ENCODE measurements at places on chromosomes 3 and 15.

- peak; percentile 79 for DNase-seq
These were observed 47.6 kb upstream of the POMGNT2 start for GRCh38 chr3:43153216-43154083.

GRCh38 chr3:172256101-172256734 lies 192.0 kb downstream of the GHSR start:
- DNase-seq: no peak

DNA sequence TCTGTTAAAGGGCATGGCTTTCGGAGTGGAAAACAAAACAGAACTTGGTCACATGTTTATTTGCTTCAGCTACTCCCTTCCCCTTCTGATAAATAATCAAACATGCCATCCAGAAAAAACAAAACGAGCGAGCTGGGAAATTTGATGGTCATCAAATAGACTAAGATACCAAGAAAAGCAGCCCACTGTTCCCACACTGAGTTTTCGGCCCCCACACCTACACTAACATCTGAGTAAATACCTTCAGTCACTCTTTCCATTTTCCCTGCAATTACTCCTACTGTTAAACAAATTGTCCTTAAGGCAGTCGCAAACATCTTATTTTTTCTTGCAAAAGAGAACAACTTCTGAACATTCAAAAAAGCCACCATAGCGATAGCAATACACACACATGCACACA lies 454.6 kb downstream of the FOXP1 start:
- no peak for DNase-seq

GRCh38 chr15:49741712-49742111 lies 120.9 kb downstream of the DTWD1 start:
- peak; percentile 22 for DNase-seq

DNA sequence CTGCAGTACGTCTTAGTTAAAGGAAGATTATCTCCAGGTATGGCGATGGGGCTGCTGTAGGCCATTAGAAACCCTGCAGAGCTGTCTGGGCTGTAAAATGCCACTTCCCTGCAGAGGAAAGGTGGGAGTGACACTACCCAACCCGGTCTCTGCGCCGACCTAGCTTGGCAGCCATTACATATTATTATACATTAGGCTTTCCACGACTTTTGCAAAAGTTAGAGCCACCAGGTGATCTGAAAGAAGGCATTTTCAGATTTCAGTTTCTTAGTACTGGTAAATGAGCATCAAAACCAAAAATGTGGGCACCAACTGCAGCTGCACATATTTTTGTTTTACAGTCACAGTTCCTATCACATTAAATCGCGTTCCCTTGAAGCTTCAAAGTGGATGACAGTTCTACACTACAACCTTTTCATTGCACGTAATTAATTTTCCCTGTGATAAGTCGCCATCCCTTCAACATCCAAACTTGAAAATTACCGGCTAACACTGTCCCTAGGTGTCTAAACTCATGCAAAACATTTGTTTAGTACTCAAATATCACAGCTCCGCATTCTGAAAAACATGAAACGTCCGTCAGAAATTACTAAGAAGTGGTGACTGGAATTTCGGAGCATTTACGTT lies 81.4 kb upstream of the CHD2 start:
- DNase-seq: no peak

DNA sequence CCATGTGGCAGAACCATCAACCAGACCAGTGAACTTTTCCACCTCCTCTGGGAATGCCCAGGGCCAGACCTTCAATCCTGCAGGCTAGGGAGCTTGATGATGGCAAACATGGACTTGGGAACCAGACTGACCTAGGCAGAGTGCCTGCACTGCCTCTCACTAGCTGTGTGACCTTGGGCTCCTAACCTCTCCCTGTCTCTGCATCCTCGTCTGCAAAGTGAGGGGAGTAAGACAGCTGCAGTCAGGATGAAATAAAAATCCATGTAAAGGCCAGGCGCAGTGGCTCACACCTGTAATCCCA lies 17.5 kb upstream of the LOXL1 start:
- DNase-seq: no peak

DNA sequence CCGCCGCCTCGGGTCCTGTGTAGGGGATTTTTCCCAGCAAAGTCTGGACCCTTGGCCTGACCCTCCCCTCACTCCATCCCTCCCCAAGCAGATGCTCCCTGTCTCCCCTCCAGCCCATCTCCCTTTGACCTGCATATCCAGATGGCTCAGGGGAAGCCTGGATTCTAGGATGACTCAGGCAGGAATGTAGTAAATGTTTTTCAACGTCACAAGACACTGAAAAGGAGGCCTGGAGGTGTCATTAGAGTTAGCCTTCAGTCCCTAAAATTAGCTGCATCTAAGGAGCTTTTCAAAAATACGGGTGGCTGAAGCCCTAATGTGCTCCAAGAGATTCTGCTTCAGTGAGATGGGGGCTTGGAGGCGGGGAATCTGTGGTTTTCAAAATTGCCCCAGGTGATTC lies 7.2 kb downstream of the ACAN start:
- no peak for DNase-seq

DNA sequence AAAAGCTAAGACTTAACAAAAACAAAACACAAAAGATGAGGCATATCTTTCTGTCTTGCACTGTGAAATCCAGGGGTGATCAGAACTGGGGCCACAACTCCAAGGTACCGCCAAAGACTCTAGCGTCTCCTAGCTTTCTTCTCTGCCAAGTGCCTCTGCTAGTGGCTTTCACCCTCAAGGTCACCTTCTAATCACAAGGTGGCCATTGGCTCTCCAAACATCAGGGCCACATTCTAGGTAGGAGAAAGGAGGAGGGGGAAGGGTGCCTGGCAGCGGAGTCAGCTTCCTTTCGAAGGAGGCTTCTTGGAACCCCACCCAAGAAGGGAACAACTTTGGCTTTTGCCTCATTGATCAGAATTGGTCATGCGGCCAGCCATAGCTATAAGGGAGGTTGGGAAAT lies 168.8 kb upstream of the SMAD3 start:
- DNase-seq: no peak

DNA sequence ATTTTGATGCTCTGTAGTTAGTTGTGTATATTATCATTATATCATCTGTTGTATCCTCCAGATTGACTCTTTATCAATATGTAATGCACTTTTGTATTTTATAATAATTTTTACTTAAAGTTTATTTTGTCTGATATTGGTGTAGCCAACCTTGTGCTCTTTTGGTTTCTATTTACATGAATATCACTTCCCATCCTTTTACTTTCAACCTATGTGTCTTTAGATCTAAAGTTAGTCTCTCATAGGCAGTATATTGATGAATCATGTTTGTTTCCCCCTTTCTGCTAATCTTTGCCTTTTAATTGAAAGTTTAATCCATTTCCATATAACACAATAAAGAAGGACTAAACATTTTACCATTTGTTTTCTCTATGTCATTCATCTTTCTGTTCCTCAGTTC lies 28.1 kb upstream of the CD200R1L start:
- no peak for DNase-seq

GRCh38 chr15:71597126-71597525 lies 213.2 kb upstream of the NR2E3 start:
- no peak for DNase-seq

GRCh38 chr3:118974356-118975097 lies 60.1 kb downstream of the IGSF11 start:
- no peak for DNase-seq

GRCh38 chr3:132444383-132444782 lies 27.1 kb downstream of the DNAJC13 start:
- no peak for DNase-seq

DNA sequence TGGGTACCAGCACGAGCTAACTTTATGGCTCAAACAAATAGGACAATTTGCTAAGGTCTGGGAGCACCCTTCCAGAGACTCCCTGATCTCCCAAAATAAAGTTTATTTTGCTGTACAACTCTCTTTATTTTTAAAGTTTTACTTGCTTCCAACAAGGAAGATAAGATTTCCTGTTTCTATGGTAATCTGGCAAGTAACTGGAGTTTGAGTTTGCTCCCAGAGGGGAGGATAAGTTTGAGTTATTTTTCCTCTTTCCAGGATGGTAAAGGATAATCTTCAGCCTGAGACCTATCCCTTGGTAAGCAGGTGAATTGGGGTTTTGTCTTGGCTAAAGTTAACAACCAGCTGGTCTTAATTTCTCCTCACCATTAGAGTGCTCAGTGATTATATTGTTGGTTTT lies 1019.4 kb upstream of the ALCAM start:
- peak; percentile 12 for DNase-seq

DNA sequence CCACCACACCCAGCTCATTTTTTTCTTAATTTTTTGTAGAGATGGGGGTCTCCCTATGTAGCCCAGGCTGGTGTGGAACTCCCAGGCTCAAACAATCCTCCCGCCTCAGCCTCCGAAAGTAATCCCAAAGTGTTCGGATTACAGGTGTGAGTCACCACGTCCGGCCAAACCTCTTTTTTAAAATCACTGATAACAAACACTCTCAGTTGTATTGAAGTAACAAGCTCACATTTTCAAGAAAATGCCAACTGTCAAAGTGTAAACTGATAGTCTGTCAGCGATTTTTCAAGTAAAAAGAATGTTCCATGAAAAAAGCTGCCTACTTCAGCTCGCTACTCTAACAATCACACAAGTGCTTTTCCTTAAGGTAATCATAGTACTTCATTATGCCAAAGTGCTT lies 33.4 kb downstream of the UBXN7 start:
- no peak for DNase-seq

GRCh38 chr3:123953735-123954134 lies 7.3 kb downstream of the CCDC14 start:
- DNase-seq: no peak

- peak; percentile 30 for DNase-seq
These were observed 639 bp downstream of the NIPA1 start for GRCh38 chr15:22786868-22787698.

GRCh38 chr3:157632075-157632474 lies 128.9 kb upstream of the VEPH1 start:
- no peak for DNase-seq

GRCh38 chr15:49855917-49856637 lies 235.2 kb downstream of the DTWD1 start:
- no peak for DNase-seq

DNA sequence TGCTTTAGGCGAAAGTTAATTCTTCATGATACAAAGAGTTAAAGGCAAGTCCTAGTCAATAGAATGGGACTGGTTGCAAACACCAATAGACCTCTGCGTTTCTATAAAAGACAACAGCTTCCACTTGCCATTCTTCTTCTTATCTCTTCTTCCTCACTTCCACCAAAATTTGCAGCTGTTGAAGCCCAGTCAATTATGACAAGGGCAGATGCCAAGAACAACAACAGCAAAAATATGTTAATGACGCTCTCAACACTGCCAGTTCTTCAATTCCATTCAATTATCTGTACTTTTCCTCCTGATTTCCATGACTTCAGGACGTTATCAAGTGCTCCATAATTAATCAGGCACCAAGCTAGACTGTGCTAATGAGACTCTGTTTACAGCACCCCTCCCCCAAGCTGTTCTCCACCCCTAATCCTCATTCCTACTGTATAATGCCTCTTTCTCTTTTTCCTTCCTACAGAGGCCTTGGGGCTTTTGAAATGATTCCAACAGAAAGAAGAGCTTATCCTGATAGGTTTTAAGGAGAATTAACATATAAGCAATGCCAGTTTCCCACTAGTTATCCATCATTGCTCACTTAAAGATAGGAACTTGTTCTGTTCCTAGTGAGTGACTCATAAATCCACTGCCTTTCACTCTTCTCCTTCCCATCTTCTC lies 1160.5 kb downstream of the IGSF11 start:
- no peak for DNase-seq

- no peak for DNase-seq
These were observed 14.1 kb downstream of the WDR53 start for GRCh38 chr3:196554205-196554604.

GRCh38 chr15:71752604-71753289 lies 57.6 kb upstream of the NR2E3 start:
- no peak for DNase-seq

GRCh38 chr3:152438181-152438580 lies 169.5 kb downstream of the MBNL1 start:
- DNase-seq: no peak

DNA sequence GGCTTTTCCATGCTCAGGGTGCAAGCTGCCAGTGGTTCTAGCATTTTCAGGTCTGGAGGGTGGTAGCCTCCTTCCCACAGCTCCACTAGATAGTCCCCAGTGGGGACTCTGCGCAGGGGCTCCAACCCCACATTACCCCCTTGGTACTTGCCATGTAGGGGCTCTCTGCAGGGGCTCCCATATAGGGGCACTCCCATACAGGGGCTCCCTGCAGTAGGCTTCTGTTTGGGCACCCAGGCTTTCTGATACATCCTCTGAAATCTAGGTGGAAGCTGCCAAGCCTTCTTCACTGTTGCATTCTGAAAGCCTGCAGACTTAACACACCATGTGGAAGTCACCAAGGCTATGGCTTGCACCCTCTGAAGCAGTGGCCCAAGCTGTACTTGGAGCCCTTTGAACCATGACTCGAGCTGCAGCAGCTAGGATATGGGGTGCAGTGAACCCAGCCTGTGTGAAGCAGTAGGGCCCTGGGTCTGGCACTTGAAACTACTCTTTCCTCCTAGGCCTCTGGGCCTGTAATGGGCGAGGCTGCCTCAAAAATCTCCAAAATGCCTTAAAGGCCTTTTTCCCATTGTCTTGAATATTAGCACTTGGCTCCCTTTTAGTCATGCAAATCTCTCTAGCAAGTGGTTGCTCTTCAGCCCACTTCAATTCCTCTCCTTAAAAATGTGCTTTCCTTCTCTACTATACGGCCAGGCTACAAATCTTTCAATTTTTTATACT lies 96.4 kb downstream of the TPRA1 start:
- no peak for DNase-seq

- no peak for DNase-seq
These were observed 630.9 kb upstream of the TBL1XR1 start for GRCh38 chr3:177828208-177828565.

GRCh38 chr15:22263738-22264137 lies 183.4 kb downstream of the OR4M2 start:
- no peak for DNase-seq

GRCh38 chr3:147389717-147390116 lies 16.6 kb downstream of the ZIC4 start:
- no peak for DNase-seq

GRCh38 chr3:16477056-16477455 lies 36.4 kb downstream of the RFTN1 start:
- DNase-seq: no peak

- peak; percentile 16 for DNase-seq
These were observed 476.9 kb downstream of the ZNF385D start for GRCh38 chr3:21274079-21274571.

- DNase-seq: no peak
These were observed 42.2 kb downstream of the SYN2 start for GRCh38 chr3:12046406-12046805.

DNA sequence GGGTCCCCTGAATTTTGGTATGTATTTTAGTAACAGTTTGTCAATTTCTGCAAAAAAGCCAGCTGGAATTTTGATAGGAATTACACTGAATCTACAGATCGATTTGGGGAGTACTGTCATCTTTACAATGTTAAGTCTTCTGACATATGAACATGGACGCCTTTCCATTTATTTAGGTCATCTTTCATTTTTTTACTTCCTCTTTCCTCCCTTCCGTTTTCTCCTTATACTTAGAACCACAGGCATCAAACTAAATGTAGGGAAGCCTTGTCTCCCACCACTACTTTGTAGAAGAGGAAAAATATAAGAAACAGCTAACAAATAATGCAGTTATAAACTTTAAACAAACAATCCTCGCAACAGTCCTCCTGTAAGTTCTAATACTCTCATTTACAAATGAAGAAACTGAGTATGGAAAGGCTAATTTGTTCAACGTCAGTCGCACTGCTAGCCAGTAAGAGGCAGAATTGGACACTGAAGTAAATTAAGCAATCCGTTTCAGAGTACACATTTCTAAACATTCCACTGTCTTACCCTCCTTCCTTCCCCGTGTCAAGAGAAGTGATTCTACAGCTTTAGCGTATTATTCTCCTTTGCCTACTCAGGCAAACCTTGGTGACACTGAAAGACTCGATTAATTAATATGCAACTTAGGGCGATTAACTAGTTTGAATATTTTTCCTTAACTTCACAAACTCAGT lies 25.6 kb downstream of the RHOA start:
- DNase-seq: no peak
